MG63 (cell line): ENCODE measurements at places on chromosomes 3 and 15.

DNA sequence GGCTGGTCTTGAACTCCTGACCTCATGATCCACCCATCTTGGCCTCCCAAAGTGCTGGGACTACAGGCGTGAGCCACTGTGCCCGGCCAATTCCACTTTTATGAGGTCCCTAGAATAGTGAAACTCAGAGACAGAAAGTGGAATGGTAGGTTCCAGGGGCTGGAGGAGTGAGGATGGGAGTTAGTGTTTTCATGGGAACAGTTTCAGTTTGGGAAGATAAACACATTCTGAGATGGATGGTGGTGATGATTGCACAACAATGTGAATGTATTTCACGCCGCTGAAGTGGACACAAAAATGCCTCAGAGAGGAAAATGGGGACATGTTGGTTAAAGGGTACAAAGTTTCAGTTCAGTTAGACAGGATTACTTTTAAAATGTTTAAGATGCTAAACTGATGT, 22.5 kb upstream of the HDAC11 start:
- DNase-seq = no peak

GRCh38 chr3:123760817-123761216, 123.3 kb downstream of the MYLK start:
- no peak for DNase-seq

DNA sequence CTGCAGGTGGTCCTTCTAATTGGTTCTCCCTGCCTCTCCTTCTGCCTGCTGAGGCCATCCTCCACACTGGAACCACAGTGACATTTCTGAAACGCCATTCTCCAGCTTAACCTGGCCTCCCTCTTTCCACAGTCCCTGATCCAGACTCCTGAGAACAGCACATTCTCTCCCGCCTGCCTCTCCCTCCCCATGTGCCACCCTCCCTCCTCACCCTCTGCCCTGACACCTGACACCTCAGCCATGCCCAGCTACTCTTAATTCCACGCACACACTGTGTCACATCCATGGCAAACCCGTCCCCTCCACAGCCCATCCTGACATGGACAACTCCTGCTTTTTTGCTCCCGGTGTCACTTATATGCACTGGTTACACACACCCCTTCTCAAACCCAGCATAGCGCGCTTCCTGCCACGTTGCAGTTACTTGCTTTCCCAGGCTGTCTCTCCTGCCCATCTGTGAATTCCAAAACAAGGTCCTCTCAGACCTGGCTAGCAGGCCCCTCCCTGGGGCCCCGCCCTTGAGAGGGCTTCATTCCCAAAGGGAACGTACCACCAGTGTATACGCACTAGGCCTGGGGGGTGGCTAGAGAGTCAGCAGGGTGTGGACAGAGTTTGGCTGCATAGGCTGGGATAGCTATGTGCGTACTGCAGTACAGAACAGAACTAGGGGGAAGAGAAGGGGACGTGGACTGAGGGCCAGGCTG, 92.7 kb upstream of the BLM start:
- no peak for DNase-seq

- DNase-seq = no peak
Measured at GRCh38 chr3:63557912-63558311, 94.6 kb upstream of the SNTN start.

DNA sequence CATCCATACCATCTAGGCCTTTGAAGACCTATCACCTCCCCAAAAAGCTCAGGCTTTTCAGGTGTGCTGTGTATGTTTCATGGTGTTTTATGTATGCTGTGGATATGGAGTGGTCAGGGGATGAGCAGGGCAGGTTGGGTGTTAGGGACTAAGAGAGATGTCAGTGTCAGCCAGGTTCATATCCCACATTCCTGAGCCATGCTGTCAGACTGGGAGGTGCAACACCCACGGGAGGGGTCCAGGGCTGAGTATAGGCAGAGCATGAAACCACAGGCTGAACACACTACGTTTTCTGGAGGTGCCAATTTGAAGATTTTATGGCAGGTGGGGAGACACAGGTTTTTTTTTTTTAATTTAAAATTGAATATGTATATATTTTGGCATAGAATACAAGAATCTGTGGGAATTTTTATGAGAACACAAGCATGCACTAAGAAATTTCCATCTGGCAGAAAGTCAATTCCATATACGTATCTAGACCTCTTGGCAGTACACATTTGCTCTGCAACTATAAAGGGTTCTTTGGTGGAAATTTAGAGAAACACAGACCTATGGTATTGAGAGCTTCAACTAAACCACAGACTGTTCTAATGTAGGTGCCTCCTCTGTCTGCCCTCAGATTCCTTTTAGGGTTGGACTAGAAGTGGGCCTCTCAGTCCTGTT, 101.9 kb upstream of the RNU6-1 start:
- DNase-seq = peak; percentile 52

GRCh38 chr3:151156618-151157216, 46.3 kb downstream of the GPR171 start:
- DNase-seq = no peak

GRCh38 chr3:195032106-195032759, 238.7 kb downstream of the XXYLT1 start:
- DNase-seq = no peak

DNA sequence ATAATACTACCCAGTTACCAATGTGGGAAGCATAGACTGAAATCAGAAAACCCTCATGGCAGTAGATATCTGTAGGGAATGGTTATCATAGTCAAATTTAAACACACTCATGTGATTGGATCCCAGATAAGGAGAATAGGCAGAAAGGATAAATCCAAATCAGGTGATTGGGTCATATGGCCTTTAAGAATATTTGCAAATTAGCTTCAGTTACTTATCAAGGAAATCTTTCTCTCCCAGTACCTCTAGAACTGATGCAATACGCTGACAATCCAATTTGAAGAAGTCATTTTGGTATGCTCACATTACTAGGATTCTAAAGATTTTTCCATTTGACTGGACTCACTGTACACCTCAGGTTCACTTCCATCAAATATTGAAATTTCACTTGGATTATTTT, 87.7 kb upstream of the MNS1 start:
- DNase-seq = no peak

GRCh38 chr3:3665546-3665945, 133.7 kb upstream of the LRRN1 start:
- peak; percentile 1 for DNase-seq

DNA sequence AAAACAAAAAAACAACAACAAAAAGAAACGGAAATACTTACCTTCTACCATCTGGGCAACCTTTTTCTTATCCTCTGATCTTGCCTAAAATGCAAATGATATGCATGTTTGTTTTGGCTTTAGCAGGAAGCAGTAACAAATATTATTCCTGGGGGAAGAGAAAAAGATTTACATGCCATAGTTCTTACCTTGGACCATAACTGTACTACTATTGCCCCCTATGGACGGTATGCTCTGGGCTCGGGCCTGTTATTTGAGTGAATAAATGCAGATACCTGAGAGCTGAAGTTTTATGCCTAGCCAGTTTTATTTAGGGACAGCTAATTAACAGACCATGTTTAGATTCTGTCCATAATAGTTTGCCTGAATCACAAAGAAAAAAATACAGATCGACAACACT, 12.6 kb upstream of the STARD5 start:
- DNase-seq = peak; percentile 30

GRCh38 chr3:101833446-101833974, 15.8 kb upstream of the NFKBIZ start:
- DNase-seq = no peak

GRCh38 chr15:32991619-32992111, 202.8 kb downstream of the FMN1 start:
- no peak for DNase-seq

- DNase-seq = peak; percentile 39
Measured at GRCh38 chr15:38589502-38589901, 24.9 kb upstream of the RASGRP1 start.

DNA sequence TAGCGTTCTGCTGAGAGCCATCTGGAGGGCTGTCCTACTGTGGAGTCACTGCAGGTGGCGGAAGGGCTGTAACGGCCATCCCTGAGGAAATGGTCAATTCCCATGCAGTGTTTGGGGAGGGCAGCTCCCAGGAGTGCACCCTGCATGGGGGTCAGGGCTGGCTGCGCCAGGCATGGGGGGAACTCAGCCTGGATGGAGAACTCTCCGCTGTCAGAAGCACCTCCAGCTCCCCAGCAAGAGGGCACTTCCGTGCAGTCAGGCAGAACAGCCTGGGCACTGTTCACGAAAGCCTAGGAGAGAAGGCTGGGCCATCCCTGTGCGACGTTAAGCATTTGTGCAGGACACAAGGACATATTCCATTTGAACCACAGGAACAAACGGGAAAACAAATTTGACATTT, 105.2 kb downstream of the LRIG1 start:
- DNase-seq = no peak

- no peak for DNase-seq
Measured at GRCh38 chr3:37607604-37608003, 254.1 kb upstream of the CTDSPL start.

DNA sequence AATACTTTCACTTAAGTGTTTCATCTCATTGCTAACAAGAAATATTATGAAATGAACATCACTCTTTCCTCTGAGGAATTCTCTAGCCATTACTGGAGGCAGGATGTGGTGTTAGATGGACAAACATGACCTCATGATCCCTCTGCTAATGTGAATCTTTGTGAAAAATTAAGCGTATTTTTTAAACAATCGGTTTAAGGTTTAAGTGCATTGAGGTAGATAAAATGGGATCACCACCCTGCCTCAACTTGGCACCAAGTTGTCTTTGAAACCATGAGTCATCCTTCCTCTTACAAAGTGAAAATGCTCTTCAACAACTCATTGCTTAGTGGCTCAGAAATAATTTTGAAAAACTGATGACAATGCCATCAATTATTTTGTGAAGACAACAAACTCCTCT, 76.0 kb upstream of the DCBLD2 start:
- DNase-seq = peak; percentile 71

GRCh38 chr3:14788644-14789043, 30.1 kb upstream of the FGD5 start:
- no peak for DNase-seq

DNA sequence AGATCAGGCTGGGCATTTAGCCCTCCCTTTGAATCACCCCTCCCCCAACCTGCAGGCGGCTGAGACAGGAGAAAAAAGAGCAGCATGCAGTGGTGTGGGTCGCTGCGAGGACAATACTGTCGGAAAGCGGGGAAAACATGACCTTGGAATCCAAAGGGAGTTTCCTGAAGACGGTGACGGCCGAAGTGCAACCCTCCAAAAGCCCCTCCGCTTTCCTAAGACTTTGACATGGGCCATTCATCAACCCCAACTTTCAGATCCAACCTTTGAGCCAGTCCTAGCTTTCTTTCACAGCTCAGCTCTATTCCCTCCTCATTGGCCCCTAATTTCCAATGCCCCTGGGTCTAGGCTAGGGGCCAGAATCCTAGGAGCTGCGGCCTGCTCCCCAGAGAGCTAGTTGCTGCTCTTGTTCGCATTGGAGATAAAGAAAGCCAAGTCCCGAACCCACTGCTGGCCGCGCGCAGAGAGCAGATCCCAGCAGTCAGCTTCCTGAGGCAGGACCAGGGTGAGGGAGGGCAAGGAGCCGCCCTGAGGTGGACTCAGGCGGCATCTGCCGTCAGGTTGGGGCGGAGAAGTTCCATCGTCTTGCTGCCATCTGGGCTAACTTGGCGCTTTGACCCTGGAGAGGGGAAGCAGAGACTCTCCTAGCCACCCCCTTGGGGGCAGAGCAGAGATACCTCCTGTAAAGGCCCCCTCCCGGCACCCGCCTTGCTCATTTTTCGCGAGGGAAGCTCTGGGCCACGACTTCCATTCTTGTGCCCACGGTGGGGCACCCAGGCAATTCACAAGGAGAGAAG, 914 bp downstream of the ZIC4 start:
- DNase-seq = no peak

- DNase-seq = peak; percentile 31
Measured at GRCh38 chr3:37546876-37547275, 314.8 kb upstream of the CTDSPL start.

GRCh38 chr15:78930577-78931388, 14.1 kb downstream of the CTSH start:
- DNase-seq = peak; percentile 86

DNA sequence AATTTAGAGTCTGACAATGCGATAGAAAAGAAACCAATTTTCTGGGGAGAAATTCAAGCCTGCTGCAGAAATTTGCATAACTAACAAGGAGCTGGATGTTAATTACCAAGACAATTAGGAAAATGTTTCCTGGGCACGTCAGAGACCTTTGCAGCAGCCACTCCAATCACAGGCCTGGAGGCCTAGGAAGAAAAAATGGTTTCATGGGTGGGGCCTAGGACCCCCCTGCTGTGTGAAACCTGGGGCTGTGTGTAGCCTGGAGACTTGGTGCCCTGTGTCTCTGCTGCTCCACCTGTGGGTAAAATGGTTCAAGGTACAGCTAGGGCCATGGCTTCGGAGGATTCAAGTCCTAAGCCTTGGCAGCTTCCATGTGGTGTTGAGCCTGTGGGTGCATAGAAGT, 837.9 kb downstream of the OTOL1 start:
- no peak for DNase-seq

DNA sequence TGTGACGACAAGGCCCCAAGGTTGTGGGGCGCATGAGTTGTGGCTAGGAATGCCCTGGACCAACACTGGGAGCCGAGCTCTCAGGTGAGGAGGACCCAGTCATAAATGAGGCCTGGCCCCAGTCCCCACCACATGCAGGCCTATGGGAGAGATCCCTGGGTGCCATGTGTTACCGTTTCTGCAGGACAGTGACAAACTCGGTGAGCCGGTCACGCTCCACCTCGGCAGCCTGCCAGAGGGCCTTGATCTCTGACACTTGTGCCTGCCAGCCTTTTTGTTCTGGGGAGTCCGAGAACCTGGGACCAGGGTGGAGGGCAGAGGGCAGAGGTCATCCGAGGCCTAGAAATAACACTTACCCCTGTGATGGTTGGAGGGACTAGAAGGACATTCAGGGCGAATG, 27.7 kb upstream of the HHATL start:
- no peak for DNase-seq

DNA sequence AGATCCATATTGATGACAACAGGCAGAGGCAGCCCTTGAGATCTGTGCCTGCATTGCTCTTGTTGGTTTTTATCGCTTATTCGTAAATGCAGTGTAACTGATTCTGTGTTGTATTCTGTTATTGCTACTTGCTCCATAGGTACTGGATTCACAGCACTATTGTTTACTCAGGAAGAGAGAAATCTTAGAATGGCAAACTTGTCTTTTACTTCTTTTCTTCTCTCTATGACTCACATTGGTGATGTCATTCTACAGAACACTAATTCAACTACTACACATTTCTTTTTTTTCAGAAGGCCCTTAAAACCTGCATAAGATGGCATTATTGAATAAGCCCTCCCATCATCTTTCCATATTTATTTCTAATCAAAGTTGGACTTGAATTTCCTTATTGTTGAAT, 201.0 kb upstream of the GBE1 start:
- DNase-seq = no peak

GRCh38 chr15:68354923-68355322, 77.0 kb downstream of the ITGA11 start:
- peak; percentile 90 for DNase-seq

GRCh38 chr3:89042236-89042835, 65.1 kb upstream of the EPHA3 start:
- DNase-seq = no peak

DNA sequence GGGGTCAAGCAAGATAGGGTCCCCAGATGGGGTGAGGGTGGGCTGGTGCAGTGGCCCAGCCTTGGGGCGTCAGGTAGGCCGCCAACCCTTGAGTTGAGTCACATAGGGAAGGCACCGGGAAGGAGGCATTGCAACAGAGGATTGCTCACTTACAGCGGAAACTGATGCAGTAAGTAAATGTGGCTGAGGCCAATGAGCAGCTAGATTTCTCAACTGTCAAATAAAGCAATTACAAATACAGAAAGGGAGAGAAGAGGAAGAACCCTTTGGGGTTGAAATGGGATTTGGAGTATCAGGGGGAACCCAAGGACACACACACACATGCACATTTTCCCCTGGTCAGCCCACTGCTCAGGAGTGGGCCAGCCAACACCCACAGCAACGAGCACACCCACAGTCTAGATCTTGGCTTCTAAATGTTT, 44.0 kb downstream of the CHSY1 start:
- DNase-seq = peak; percentile 18
